ENCODE measurements at places on chromosomes 3 and 15.

DNA sequence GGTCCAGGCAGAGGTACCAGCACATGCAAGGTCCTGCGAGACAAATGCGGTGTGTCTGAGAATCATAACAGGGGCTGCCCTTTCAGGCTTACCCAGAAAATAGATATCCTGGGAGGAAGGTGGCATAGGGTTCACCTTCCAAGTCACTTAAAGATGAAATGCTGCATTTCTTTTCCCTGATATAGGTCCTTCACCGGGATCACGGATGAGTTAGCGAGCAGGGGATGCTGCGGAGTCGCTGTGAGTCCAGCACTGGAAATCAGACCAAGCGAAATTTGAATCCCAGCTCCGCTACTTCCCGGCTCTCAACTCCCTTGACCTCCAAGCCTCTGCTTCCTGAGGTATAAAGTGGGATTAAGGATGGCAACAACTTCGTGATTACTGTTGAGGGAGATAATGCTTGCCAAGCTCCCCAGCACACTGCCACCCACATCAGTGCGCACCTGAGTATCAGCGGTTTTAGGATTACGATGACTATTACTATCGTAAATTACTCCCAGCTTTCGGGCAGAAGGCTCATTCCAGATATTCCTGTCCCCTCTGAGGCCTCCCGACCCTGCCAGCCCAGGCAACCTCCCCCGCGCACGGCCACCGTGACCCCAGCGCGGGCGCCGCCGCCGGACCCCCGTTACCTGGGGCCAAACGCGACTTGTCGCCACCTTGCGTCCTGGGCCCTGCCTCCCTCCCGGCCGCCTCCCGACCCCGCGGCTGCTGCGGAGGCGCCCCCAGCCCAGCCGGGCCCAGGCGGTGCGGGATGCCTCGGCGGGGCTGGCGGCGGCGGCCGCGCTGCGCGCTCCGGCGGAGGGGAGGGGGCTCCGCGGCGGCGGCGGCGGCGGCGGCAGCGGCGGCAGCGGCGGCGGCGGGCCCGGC, 589 bp upstream of the GPR27 start:
- H3K4me3 ChIP-seq, result peak overlapping the region; percentile 38
- H3K27ac ChIP-seq, result no peak overlapping the region
- DNase-seq, result no peak
- H3K4me1 ChIP-seq, result peaks cover 6% of the 10 kb centered on the region

DNA sequence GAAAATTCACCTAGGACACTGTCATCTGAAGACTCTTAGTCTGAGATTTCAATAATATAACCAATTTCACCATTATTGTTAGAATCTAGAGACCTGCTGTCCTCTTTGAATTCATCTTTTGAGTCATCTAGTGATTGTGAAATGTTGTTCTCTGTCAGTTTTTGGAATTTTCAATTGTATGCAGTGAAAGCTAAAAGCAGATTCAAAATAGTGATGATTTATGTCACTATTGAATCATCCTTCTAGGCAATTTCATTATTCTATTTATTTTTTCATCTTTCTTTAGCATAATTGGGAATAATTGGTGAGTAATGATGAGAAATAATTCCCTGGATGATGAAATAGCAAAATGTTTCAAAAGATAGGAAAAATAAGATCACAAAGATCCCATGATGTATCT, 101.7 kb upstream of the EIF1B start:
- no peak overlapping the region for H3K4me3 ChIP-seq
- no peaks in the 10 kb centered on the region for H3K4me1 ChIP-seq
- no peak overlapping the region for H3K27ac ChIP-seq
- no peak for DNase-seq

- H3K4me3 ChIP-seq, result no peak overlapping the region
- no peaks in the 10 kb centered on the region for H3K27me3 ChIP-seq
- H3K36me3 ChIP-seq, result no peaks in the 10 kb centered on the region
- H3K27ac ChIP-seq, result no peak overlapping the region
- DNase-seq, result no peak
Observed at GRCh38 chr15:67781907-67782690, 43.2 kb upstream of the SKOR1 start.

GRCh38 chr15:71753346-71753745, 57.0 kb upstream of the NR2E3 start:
- H3K36me3 ChIP-seq, result no peaks in the 10 kb centered on the region
- no peak overlapping the region for H3K4me3 ChIP-seq
- no peak overlapping the region for H3K27ac ChIP-seq
- DNase-seq, result no peak
- H3K27me3 ChIP-seq, result no peaks in the 10 kb centered on the region
- no peaks in the 10 kb centered on the region for H3K4me1 ChIP-seq

DNA sequence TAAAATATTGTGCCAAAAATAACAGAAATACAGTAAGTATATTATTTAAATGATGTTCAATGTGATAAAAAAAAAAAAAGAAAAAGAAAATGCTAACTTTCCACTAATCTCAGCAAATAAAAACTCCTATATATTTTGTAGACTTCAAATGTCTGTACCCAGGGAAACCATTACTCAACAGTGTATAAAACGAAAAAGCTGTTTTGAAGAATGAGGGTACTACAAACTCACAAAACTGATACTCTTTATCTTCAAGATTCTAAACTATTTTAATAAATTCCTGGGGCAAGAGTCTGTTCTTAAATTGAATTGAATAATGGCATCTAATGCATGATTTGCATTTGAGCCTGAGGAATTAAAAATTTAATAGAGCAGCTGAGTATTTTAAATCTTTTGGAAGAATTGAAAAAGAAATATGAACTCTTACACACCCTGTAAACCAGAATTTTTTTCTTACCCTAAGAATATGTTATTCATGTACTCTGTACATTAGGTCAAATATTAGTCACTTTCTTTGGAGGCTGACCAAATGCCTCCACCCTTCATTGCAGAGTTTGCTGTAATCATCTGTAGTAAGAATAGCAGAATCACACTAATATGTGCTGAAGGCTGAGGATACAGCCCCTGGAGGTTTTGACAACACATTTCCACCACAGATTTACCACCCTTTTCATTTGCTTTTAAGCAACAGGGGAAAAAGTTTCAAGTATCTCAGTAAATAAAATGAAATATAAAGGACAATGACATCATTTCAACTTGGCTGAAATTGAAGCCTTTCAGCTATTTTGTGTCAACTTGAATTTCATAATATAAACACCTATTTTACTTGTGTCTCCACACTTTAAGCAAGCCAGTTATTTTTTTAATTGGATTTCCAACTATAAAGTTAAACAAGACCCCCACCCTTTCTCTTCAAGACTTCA, 79.7 kb downstream of the FBN1 start:
- H3K27me3 ChIP-seq, result no peaks in the 10 kb centered on the region
- H3K4me1 ChIP-seq, result no peaks in the 10 kb centered on the region
- no peak for DNase-seq
- no peak overlapping the region for H3K4me3 ChIP-seq
- H3K36me3 ChIP-seq, result no peaks in the 10 kb centered on the region
